NCI-H69 (cell line): ENCODE measurements at places on chromosomes 13 and 19.

DNA sequence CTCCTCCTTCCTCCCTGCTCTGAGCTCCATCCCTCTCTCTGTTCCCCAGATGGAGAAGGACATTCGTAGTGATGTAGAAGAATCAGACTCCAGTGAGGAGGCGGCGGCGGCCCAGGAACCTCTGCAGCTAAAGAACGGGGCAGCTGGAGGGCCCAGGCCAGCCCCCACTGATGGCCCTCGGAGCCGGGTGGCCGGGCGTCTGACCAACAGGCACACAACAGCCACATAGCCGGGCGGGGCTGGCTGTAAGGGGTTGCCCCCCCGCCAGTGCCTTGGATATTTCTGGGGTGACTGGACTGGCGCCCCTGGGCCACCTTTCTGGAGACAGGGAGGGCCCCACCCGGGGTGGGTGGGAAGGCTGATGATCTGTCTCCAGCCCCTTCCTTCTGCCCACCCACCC lies 46.3 kb downstream of the CD320 start:
- no peak for DNase-seq

GRCh38 chr19:19738564-19738963 lies 5.7 kb upstream of the ZNF14 start:
- no peak for DNase-seq

DNA sequence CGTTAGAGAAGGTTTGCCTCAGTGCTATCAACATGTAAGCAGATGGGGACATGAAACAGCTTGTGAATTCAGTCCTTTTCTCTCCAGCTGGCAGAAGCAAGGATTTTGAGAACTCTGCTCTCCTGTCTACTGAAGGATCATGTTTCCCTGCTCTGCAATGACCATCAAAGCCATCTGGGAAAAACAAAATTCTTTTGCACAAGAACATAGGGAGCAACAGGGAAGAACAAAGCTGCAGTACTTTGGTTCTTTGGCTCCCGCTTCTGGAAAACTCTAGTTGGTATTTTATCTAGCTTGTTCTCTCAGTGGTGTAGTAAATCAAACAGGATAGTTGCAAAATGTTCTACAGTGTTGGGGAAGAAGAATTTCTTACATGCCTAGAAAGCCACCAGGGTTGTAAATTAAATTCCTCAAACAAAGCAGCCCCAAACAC lies 270.4 kb downstream of the ENOX1 start:
- peak; percentile 50 for DNase-seq

DNA sequence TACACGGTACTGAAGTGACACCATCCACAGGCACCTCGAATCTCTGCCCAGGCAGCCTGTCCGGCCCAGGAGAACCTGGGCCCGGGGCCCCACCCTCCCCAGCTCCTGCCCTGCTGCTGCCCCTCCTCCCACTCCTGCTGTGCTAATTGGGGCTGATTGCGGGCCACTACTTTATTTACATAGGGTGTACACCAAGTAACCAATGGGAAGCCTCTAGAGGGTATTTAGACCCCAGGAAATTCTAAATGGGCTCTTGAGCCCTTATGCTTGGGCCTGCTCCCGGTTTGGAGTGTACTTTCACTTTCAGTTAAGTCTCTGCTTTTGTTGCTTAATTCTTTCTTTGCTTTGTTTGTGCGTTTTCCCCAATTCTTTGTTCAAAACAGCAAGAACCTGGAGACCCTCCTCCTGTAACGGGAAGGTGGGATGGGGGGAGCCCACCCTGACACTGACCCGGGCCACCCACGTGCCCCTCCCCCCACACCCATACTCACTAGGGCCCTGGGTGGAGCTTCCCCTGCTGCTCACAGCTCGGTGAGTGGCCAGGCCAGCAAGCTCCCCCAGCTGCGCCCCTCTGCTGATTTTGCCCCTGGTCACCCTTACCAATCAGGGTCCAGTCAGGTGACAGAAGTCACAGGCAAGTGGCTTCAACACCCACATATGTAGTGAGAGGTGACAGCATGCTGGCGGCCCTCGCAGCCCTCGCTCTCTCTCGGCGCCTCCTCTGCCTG lies 9.4 kb downstream of the SCGB2B2 start:
- peak; percentile 95 for DNase-seq

GRCh38 chr13:94170145-94170571 lies 309.3 kb downstream of the DCT start:
- DNase-seq, result no peak

DNA sequence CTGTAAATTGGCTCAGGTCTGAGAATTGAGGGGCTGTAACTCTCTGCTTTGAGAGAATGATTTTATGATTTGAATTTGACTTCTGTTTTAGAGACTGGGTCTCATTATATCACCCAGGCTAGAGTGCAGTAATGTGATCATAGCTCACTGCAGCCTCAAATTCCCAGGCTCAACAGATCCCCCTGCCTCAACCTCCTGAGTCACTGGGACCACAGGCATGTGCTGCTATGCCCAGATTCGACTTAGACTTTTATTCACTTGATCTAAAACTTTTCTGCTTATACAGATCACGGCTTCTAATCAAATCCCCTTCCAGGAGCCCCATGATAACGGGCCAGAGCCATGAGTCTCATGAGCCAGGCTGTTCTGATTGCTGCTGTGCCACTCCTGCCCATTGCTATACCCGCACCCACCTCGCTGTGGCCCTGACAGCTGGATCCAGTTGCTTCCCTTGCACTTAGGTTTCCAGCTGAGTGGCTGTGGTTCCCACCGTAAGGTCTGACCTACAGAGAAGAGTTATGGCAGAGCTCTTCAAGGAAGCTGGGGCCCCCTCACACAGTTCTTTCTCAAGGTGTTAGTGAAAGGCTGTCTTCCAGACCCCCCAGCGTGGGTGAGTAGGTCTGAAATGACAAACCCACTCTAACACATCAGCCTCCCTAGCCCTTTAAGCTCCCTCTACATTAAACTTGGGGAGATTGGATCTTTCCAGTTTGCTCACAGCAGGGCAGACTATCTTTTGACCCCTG lies 251.2 kb upstream of the SGCG start:
- no peak for DNase-seq

DNA sequence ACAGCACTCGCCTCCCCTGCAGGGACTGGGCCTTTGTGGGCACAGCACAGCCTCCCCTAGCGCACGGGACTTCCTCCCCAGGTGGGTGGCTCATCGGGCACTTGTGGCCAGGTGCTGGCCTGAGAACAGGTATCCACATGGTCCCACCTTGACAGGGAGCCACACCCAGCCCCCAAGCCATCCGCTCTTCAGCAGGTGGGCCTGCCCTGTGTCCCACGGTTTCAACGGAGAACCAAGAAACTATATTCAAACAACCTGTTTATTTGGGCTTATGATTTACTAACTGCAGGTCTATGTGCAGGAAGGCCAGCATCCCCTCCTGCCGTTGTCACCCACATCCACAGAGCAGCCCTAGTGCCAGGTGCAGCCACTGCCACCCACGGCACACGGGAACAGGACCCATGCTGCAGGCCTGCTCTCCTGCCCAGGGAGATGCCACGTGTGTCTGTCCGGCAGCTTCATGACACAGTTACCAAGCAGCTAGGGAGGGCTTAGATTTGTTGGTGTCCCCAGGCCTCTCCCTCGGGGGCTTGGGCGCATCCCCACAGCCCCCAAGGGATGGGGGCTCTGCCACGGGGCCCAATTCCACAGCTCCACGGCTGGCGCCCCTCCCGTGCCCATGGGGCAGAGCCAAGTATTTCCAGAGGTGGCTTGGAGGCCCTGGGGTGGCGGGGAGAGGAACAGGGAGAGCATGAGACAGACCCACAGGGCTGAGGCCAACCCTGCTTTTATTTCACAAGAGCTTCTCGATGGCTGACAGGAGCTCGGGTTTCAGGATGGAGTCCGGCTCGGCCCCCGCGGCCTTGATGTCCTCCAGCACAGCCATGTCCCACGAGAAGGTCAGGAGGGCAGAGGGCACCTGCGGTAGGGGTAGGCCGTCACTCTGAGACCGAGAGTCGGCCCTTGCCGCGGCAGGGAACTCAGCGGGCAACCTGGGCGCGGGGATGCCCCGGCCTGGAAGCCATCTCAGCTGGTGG lies 12.5 kb downstream of the UBXN6 start:
- no peak for DNase-seq

GRCh38 chr13:108214441-108215271 lies 680 bp downstream of the LIG4 start:
- DNase-seq, result peak; percentile 71

GRCh38 chr13:47004540-47004939 lies 107.7 kb upstream of the HTR2A start:
- DNase-seq, result no peak

DNA sequence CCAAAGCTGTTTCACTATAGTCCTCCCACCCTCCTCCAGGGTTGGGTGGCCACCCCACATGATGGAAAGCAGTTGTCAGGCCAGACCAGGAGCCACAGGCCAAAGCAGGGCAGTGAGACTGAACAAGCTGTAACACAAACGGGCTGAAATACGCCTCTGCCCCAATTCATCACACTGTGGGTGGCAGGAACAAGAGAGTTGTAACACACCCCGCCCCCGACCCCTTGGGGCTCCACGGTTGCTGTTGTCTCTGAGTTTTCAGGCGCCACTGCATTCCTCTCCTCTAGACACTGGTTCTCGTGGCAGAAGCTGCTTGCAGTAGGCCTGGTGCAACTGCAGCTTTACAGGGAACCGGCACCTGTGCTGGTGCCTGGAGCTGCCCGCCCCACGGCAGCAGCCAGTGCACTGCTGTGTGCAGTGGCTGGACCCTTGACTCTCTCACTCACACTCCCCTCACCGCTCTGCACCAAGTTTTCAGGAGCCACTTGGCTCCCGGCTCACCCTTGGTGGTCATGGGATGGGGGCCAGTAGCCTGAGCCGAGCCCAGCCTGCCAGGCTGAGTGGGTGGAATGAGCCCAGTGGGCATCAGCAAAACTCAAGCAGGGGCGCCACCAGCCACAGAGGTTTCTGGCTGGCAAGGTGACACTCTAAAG lies 1314.5 kb upstream of the MIR17HG start:
- DNase-seq, result no peak

GRCh38 chr13:109145631-109146030 lies 516.2 kb downstream of the MYO16 start:
- DNase-seq, result peak; percentile 41

GRCh38 chr19:41925208-41926003 lies 2.8 kb downstream of the ERFL start:
- DNase-seq, result no peak

- no peak for DNase-seq
Measured at GRCh38 chr19:28619816-28620429, 593.0 kb downstream of the UQCRFS1 start.

GRCh38 chr19:54298357-54299125 lies 14.4 kb downstream of the LILRA5 start:
- no peak for DNase-seq

GRCh38 chr13:52411629-52412028 lies 5.7 kb upstream of the THSD1 start:
- no peak for DNase-seq
